Anterior cingulate cortex (tissue), 58 donors: ENCODE measurements at places on chromosomes 3 and 15.

- DNase-seq: no peak
Measured at GRCh38 chr15:100788418-100789105, 91.1 kb upstream of the ALDH1A3 start.

- no peak for DNase-seq
Measured at GRCh38 chr15:70297465-70298058, 199.8 kb upstream of the TLE3 start.

GRCh38 chr15:101180620-101181307 is 71.1 kb downstream of the CHSY1 start:
- DNase-seq: no peak

GRCh38 chr15:50883903-50884302 is 24.6 kb upstream of the AP4E1 start:
- no peak for DNase-seq

GRCh38 chr3:109072194-109072593 is 45.7 kb downstream of the MORC1 start:
- DNase-seq: no peak

GRCh38 chr3:99394831-99395778 is 243.3 kb upstream of the COL8A1 start:
- no peak for DNase-seq

DNA sequence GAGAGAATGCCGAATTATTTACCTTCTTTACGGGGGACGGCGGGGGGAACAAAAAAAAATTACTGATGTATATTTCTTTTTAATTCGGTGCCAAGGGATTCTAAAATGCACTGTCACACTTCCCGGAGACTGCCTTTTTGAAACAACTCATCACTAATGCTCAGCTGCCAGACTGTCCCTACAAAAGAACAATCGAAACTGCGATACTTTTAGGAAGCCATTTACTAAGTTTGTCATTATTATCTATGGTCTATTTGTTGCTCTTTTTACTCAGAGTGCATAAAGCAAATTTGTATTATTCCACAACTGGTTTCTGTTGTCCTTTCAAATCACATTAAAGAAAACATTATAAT is 60.8 kb downstream of the TM4SF4 start:
- DNase-seq: no peak

DNA sequence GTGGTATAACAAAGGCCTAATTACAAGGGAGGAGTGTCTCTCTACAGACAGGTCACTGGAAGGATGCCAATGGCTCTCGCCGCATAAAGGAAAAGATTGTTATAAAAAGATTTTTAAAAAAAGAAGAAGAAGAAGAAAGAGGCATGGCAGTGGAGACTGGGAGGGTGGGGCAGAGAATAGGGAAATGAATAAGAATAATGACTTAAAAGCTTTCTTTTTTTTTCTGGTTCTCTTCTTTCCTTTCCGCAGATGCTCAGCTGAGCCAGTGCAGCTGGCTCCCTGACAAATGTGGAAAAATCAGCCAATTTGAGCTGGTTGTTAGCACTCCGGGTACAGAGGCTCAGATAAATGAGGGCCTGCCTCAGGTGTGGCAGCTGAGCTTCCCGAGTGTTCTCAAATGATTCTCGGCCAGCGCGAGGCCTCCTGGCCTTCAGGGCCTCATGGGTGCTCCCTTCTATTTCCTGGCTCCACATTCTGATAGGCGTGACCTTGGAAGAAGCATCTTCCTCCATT is 234.1 kb downstream of the RORA start:
- DNase-seq: no peak
